GM23248 (cell line): ENCODE measurements at places on chromosomes 5 and 9. TPM values are rescaled to one million over a fixed set of nuclear protein-coding genes. Genes with fewer than 3 reads are reported as not detected.

DNA sequence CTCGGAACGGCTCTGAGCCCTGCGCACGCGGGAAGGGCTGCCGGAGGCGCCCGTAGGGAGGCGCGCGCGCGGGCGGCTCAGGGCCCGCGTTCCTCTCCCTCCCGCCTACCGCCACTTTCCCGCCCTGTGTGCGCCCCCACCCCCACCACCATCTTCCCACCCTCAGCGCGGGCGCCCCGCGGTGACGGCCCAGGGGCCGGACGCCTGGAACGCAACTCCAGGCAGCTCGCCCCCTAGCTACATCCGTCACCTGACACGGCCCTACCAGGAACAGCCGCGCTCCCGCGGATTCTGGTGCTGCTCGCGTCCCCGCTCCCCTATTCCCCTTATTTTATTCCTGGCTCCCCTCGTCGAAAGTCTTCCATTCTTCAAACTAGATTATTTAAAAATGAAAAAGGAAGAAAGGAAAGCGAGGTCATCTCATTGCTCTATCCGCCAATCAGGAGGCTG, at the start of gene CDKN2B-AS1:
Gene CDKN2B-AS1 (plus strand): TSS at position 236 of the 450 bp plus-strand sequence.
- H3K36me3 ChIP-seq: no peaks in the 10 kb centered on the region
- peak within 1 kb of the TSS; percentile 85 for H3K27ac ChIP-seq
- H3K4me3 ChIP-seq: peak within 1 kb of the TSS; percentile 91
- no peaks in the 10 kb centered on the region for H3K27me3 ChIP-seq
- DNase-seq: peak; percentile 81
- peaks cover 25% of the 10 kb centered on the region for H3K4me1 ChIP-seq

DNA sequence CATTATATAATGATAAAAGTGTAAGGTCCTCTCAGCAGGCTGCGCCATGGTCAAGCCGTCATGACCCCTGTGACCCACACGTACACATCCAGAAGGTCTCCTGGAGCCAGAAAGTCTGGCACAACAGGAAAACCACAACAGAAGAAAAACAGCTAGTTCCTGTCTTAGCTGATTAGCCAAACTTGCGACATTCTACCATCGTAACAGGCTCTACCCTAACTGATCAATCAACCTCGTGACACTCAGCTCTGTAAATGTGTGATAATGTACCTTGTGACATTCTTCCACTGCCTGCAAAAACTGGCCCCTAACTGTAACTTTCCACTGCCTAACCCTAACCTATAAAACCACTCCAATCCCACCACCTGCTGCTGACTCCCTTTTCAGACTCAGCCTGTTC, 316.4 kb upstream of the TUSC1 start:
- no peak overlapping the region for H3K4me3 ChIP-seq
- no peaks in the 10 kb centered on the region for H3K36me3 ChIP-seq
- DNase-seq: no peak
- H3K4me1 ChIP-seq: no peaks in the 10 kb centered on the region
- no peaks in the 10 kb centered on the region for H3K27me3 ChIP-seq
- H3K27ac ChIP-seq: no peak overlapping the region

- no peak overlapping the region for H3K4me3 ChIP-seq
- peaks cover 30% of the 10 kb centered on the region for H3K4me1 ChIP-seq
- no peaks in the 10 kb centered on the region for H3K36me3 ChIP-seq
- no peaks in the 10 kb centered on the region for H3K27me3 ChIP-seq
Measured at GRCh38 chr5:55900068-55900467, 48.9 kb downstream of the IL31RA start.

GRCh38 chr5:111552896-111553295, 40.6 kb upstream of the STARD4 start:
- no peaks in the 10 kb centered on the region for H3K36me3 ChIP-seq
- H3K4me1 ChIP-seq: peaks cover 30% of the 10 kb centered on the region
- no peak overlapping the region for H3K4me3 ChIP-seq
- no peak overlapping the region for H3K27ac ChIP-seq

GRCh38 chr5:89213573-89213972, 330.6 kb upstream of the MEF2C start:
- no peaks in the 10 kb centered on the region for H3K36me3 ChIP-seq
- no peak overlapping the region for H3K4me3 ChIP-seq
- H3K4me1 ChIP-seq: peaks cover 16% of the 10 kb centered on the region; the same call in 1 of the 2 replicates
- H3K27me3 ChIP-seq: no peaks in the 10 kb centered on the region
- DNase-seq: peak; percentile 76

DNA sequence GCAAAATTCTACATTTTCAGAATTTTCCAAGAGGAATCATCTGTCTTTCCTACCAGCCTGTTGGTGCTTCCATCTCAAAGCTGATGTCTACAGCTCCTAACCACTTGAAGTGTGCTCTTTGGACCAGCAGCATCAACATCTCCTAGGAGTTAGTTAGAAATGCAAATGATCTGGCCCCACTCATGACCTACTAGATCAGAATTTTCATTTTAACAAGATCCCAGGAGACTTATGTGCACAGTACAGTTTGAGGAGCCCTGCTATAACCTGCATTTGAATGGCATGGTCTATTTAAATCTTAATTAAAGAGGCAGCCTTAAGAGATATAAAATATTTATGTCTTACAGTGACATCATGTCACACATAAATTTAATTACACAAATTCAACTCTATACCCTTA, 33.8 kb downstream of the ITK start:
- H3K27me3 ChIP-seq: no peaks in the 10 kb centered on the region
- no peaks in the 10 kb centered on the region for H3K4me1 ChIP-seq
- H3K4me3 ChIP-seq: no peak overlapping the region

GRCh38 chr9:126056312-126057021, 270.2 kb upstream of the MVB12B start:
- H3K4me3 ChIP-seq: no peak overlapping the region
- no peak for DNase-seq

- DNase-seq: peak; percentile 23
- no peaks in the 10 kb centered on the region for H3K27me3 ChIP-seq
- peaks cover 11% of the 10 kb centered on the region for H3K4me1 ChIP-seq
- H3K36me3 ChIP-seq: peaks cover 19% of the 10 kb centered on the region
- no peak overlapping the region for H3K4me3 ChIP-seq
Measured at GRCh38 chr5:173094012-173094661, 38.0 kb downstream of the CREBRF start.

GRCh38 chr5:60248901-60249300, 355.4 kb upstream of the PDE4D start:
- no peaks in the 10 kb centered on the region for H3K4me1 ChIP-seq
- no peaks in the 10 kb centered on the region for H3K27me3 ChIP-seq
- no peak overlapping the region for H3K27ac ChIP-seq

- DNase-seq: no peak
- H3K4me1 ChIP-seq: no peaks in the 10 kb centered on the region
- no peaks in the 10 kb centered on the region for H3K36me3 ChIP-seq
- no peak overlapping the region for H3K4me3 ChIP-seq
- H3K27me3 ChIP-seq: peaks cover 7% of the 10 kb centered on the region; the same call in 1 of the 2 replicates
Measured at GRCh38 chr5:15371184-15371583, 128.8 kb upstream of the FBXL7 start.

DNA sequence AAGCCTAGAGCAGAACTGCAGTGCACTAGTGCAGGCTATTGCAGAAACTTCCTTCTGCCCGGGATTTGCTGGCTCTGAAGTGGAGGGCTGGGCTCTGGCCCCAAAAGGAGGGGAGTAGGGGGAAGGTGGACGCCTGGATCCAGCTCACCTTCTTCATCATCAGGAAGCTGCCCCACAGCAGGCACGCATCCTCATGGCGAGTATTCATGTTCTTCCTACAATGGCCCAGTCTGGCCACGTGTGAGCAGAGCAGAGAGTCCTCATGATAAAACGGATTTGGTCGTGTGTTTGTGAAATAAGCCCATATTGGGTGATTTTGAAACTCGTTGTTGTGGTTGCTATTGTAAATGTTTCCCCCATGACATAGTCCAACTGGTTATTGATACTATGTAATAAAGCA, 8.2 kb upstream of the GLIPR2 start:
- H3K36me3 ChIP-seq: peaks cover 20% of the 10 kb centered on the region
- H3K4me3 ChIP-seq: no peak overlapping the region
- H3K27me3 ChIP-seq: no peaks in the 10 kb centered on the region
- DNase-seq: no peak
- H3K4me1 ChIP-seq: no peaks in the 10 kb centered on the region

DNA sequence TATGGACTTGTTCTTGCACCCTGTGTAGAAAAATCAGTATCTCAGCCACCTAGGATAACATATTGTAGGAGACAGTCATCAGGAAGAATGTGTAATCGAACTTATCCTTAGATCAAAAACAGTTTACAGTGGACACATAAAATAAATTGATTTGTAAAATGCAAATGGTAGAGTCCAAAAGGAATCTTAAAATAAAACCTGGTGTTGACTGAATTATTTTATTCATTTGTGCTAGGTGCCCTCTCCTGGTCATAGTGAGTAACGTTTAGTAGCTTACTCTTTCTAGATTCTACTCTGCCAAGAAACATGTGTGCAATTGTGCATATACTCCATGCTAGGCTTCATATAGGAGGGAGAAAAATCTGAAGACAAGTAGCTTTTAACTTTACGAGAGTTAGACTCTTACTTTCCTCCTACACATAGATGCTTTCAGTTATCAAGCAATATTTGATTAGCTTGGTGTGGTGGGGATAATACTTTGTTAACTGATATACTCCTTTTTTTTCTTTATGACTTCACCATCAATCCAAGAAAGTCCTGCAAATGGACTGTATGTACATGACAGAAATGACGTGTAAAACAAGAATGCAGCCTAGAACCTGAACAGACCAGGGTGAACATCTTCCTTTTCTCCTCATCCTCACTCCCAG, 23.7 kb upstream of the LOX start:
- H3K4me1 ChIP-seq: peaks cover 31% of the 10 kb centered on the region
- peak; percentile 86 for DNase-seq
- H3K4me3 ChIP-seq: no peak overlapping the region

GRCh38 chr5:171647043-171647903, 138.3 kb upstream of the SMIM23 start:
- H3K27ac ChIP-seq: no peak overlapping the region
- DNase-seq: peak; percentile 42
- peaks cover 23% of the 10 kb centered on the region for H3K27me3 ChIP-seq

- no peak overlapping the region for H3K27ac ChIP-seq
- no peaks in the 10 kb centered on the region for H3K27me3 ChIP-seq
- no peak for DNase-seq
- peaks cover 17% of the 10 kb centered on the region for H3K4me1 ChIP-seq
Measured at GRCh38 chr9:89078421-89078820, 87.2 kb downstream of the S1PR3 start.

GRCh38 chr9:106438928-106439327, 424.0 kb upstream of the ZNF462 start:
- no peaks in the 10 kb centered on the region for H3K36me3 ChIP-seq
- DNase-seq: no peak
- no peaks in the 10 kb centered on the region for H3K27me3 ChIP-seq
- H3K4me3 ChIP-seq: no peak overlapping the region

- H3K27ac ChIP-seq: no peak overlapping the region
- H3K36me3 ChIP-seq: no peaks in the 10 kb centered on the region
Measured at GRCh38 chr9:85200726-85201404, 531.3 kb downstream of the NTRK2 start.

DNA sequence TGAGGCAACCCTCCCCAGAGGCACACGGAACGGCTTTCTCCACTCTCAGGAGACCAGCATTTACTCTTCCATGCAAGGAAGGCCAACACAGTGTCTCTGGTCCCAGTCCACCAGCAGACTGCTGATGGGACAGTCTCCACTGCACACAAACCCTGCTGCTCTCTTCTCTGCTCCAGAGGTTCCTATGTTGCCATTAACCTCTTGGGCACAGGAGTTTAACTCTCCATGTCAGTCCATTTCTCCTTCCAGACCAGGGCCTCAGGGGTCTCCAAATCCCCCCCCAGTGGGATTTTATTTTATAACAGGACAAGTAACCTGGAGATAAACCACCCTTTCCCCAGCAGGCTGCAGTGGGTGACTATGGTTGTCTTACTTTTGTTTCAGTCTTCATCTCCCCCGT, 452.5 kb downstream of the GADD45G start:
- no peaks in the 10 kb centered on the region for H3K36me3 ChIP-seq
- H3K4me3 ChIP-seq: no peak overlapping the region
- DNase-seq: no peak
- no peaks in the 10 kb centered on the region for H3K4me1 ChIP-seq

DNA sequence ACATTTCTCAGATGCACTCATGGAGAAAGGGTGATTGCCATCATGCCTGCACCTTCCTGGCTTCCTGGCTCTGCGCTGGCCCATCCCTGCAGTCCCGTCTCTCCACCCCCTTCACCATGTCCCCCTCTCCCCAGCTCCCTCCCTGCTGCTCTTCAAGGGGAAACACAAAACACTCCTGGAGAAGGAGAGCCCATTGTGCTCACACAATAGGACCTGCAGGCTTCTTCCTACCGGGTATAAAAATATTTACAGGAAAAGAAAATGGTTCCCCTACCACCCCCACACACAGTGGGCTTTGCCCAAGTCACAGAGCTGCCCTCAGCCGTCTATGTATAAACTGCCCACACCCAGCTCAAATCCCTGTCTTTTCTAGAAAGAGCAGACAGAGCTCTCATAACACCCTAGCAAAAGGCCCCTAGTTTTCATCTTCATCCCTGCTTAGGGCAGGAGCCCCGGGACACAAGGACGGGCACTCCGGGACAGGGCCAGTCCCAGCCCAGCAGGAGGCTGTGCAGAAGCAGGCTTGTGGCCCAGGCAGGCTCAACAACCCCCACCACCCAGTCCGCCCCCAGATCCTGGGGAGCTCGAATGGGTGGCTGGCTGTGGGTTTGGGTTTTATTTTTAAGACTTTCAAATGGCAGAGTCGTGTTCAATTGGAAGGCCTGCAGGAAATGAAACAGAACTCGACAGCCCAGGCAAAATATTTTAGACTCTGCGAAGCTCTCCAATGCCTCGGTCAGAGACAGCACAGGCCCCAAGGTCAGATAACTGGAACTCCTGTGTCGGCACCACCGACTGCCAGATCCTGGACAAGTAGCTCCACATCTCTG, 77.3 kb downstream of the LRSAM1 start:
- no peak for DNase-seq
- 0 out of 2 replicates have a peak, but pooled peaks cover 6% of the 10 kb centered on the region for H3K4me1 ChIP-seq
- no peaks in the 10 kb centered on the region for H3K27me3 ChIP-seq
- peaks cover 53% of the 10 kb centered on the region for H3K36me3 ChIP-seq
- H3K27ac ChIP-seq: no peak overlapping the region; the same call in 1 of the 2 replicates

- H3K36me3 ChIP-seq: no peaks in the 10 kb centered on the region
- no peaks in the 10 kb centered on the region for H3K27me3 ChIP-seq
Measured at GRCh38 chr5:152644029-152644728, 239.1 kb upstream of the NMUR2 start.

The TAS2R1 gene
- not detected in 2 replicates for total RNA-seq

The ACTBL2 gene
- total RNA-seq: 0.11 and 0.76 TPM in 2 replicates

The NR4A3 gene
- total RNA-seq: 1.4 and 1.8 TPM in 2 replicates

The GABRA1 gene
- total RNA-seq: not detected in 2 replicates

The ANKRD18A gene
- total RNA-seq: not detected in 2 replicates

The MAT2B gene
- total RNA-seq: 61.3 and 63.1 TPM in 2 replicates

The PCDHA9 gene
- not detected in 2 replicates for total RNA-seq

The ADRA1B gene
- 0.32 and 0.63 TPM in 2 replicates for total RNA-seq

The SAXO1 gene
- total RNA-seq: not detected in 2 replicates

The CCL28 gene
- total RNA-seq: 0.25 and 1.3 TPM in 2 replicates

The HAVCR2 gene
- total RNA-seq: not detected in 2 replicates

The LSM11 gene
- 2.1 and 4.0 TPM in 2 replicates for total RNA-seq

The NMUR2 gene
- not detected in 2 replicates for total RNA-seq
